ENCODE measurements at places on chromosomes 16 and 17.
A peak's percentile ranks its signal among the peaks of the same experiment; 100 is the strongest.

DNA sequence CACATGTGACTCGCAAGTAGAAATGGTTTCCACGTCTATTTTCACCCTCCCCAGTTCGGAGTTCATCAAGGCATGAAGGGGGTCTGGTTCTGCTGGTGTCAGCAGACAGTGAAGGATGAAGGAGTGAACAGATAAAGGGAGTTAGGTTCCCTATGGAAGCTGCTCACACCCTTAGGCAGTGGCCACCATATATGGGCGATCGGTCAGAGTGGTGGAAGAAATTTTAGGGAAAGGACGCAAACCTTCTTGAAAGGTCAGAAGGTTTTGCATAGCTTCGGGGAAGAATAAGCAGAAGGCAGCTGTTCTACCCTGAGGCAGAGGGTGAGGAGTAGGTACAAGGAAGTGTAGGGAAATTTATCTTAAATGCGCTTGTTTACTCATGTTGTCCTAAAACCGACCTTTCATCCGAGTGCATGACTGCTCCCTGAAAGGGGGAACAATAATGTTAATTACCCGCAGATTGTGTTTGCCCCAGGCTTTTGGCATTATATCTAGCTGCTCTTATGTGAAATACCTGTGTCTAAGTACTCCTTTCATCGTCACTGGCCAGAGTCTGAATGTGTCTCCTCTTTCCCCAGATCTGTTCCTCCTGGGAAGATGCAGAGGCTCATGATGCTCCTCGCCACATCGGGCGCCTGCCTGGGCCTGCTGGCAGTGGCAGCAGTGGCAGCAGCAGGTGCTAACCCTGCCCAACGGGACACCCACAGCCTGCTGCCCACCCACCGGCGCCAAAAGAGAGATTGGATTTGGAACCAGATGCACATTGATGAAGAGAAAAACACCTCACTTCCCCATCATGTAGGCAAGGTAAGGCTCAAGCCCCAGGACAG, 12.5 kb downstream of the CDH5 start:
- DNase-seq: no peak

- no peak for DNase-seq
These were observed 10.0 kb upstream of the CCL23 start for GRCh38 chr17:36027761-36028160.

- no peak for DNase-seq
These were observed 4.9 kb downstream of the UBE2O start for GRCh38 chr17:76447931-76448652.

GRCh38 chr16:59522826-59523225, 788.7 kb upstream of the GOT2 start:
- DNase-seq: no peak

- DNase-seq: no peak
These were observed 37.9 kb downstream of the TSC2 start for GRCh38 chr16:2085669-2086068.

- no peak for DNase-seq
These were observed 124.3 kb upstream of the IRX5 start for GRCh38 chr16:54806378-54806777.

GRCh38 chr16:82639666-82640336, 13.0 kb downstream of the CDH13 start:
- peak; percentile 30 for DNase-seq
